ENCODE measurements at places on chromosomes 3 and 15.

DNA sequence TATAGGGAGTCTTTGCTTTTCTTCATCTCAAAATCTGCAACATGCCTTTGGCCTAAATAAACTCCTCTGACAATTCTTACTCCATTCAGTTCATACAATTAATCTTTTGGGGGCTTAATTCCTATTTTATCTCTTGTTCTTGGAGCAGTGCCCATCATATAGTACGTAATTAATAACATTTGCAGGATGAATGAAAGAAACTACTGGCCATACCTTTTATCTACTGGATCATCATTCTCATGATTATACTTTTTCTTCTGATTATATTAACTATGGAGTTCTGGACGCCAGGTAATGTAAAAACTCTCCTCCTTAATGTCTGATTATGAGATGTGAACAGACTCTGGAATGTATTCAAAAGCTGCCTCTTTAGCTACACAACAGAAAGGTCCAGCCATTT, 46.5 kb upstream of the SCN5A start:
- DNase-seq = no peak

DNA sequence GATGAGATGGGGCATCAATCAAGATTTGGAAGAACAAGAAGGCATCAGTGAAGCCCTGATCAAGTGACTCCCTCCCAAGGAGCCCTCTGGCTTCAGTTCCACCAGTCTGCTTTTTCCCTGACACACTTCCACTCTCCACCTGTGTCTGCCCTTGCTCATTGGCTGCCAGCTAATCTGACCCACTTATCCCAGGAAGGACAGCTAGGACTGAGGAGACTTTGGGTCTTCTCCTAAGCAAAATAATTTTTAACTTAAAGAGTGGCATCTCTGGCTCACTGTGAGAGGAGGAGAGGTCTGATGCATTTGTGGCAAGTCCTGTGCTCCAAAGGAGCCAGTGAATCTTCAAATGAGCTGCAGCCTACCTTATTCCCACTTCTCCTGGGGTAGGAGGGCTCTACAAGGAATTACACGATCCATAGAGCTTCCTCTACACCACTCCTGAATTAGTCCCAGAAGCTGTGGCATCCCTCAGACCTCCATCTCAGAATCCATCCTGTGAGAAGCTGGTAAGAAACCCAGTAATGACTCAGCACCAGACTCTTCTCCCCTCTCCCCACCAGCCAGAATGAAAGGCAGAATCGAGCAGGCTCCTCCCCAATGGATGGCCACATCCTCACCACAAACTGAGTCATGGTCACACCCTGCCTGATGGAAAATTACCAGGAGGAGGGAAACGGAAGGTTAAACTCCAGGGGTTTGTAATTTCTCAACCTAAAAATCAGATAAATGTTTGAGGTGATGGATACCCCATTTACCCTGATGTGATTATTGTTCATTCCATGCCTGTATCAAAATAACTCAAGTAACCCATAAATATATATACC, 6.3 kb upstream of the PKM start:
- no peak for DNase-seq

- DNase-seq = no peak
Observed at GRCh38 chr3:169623971-169624370, 39.5 kb downstream of the MECOM start.

- no peak for DNase-seq
Observed at GRCh38 chr3:119809249-119810017, 27.5 kb downstream of the NR1I2 start.

DNA sequence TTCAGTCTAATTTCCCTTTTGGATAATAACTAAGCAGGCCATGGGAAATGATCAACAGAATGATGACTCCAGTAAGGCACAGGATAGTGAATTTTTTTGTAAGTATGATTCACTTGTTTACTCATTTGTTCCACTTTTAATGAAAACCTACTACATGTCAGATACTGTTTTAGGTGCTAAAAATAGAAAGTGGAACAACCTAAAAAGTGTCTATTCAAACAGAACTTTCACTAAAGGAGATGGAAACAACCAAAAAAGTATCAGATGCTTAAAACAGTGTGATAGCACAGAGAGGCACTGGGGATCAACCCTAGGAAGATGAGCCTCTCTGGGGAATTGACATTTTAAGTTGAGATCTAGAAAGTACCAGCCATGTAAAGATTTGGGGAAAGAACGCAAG, 11.1 kb downstream of the RYK start:
- DNase-seq = no peak

DNA sequence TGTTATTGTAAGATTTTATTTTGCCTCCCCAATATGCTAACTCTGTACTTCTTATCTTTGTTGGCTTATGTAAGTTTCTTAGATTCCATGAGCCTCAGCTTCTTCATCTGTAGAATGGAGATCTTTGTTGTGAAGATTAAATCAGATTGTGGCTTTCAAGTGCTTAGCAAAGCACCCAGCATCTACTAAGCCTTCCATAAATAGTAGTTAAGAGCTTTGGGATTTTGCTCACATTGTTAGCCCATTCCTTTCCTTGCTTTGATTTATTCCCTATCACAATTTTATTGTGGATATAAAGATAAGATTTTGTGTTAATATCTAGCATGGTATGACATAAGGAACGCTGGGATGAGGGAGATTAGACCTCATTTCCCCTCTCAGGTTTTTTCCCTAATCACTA, 501.4 kb downstream of the PYDC2 start:
- no peak for DNase-seq

GRCh38 chr3:192875971-192876565, 41.6 kb downstream of the MB21D2 start:
- DNase-seq = no peak

GRCh38 chr3:59285560-59285959, 235.7 kb upstream of the CFAP20DC start:
- DNase-seq = no peak

DNA sequence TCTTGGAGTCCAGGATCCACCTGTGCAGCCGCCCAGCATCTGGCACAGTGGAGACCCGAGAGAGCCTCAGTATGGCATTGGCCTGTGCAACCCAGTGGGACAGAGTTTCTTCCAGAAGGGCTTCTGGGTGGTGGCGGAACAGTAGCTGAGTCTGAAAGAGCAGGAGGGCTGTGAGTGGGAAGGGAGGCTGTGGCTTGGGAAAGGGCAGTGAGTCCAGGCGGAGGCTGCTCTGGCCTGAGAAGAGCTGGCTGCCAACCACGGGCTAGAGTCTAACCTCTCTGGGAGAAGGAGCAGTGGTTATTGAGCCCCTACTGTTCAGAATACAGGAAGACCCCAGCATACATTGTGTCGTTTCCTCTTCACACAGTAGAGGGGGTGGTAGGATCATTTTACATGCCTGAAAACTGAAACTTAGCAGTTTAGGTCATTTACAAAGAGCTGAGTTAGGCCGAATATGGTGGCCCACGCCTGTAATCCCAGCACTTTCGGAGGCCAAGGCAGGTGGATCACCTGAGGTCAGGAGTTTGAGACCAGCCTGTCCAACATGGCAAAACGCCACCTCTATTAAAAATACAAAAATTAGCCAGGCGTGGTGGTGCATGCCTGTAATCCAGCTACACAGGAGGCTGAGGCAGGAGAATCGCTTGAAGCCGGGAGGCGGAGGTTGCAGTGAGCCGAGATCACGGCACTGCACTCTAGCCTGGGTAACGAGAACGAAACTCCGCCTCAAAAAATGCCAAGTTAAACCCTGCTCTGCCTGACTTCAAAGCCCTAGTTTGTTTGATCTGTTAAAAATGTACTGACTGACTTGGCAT, 3.2 kb downstream of the AEN start:
- no peak for DNase-seq
